ENCODE measurements at places on chromosomes 5 and 9.

DNA sequence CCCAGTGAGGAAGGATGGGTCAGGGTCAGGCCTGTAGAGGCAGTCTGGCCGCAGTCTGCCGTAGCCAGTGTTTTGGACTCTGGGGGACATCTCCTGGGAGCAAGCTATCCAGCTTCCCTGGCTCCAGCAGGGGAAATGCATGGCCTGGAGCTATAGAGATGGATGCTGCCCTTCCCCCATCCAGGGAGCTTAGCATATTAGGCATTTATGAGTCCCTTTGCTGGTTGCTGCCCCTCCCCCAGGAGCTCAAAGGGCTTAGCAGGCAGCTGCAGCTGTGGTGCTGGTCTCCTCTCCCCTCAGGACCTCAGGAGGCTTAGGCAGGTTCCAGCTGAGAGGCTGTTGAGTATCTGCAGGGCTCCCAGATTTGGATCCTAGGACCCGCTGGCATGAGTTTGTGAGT lies 1158.7 kb downstream of the DTWD2 start:
- DNase-seq = no peak

GRCh38 chr9:91817493-91818224 lies 132.4 kb downstream of the ROR2 start:
- DNase-seq = peak; percentile 100

DNA sequence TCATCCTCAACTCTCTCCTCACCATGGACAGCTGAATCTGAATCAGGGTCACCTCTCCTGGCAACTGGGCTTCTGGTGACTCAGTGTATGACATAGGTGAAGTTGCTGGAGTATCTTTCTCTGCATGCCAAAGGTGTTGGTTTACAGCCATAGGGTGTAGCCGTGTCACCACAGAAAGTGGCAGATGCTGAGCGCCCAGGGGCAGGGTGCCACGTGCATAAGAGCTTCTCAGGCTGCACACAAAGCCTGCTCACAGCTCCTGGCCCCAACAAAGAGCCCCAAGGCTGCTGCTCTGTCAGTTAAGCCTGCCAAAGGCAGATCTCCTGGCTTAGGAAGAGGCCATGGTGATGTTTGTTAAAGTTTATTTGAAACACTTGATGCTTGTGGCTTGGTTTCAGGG lies 297.7 kb upstream of the WWC1 start:
- DNase-seq = no peak

DNA sequence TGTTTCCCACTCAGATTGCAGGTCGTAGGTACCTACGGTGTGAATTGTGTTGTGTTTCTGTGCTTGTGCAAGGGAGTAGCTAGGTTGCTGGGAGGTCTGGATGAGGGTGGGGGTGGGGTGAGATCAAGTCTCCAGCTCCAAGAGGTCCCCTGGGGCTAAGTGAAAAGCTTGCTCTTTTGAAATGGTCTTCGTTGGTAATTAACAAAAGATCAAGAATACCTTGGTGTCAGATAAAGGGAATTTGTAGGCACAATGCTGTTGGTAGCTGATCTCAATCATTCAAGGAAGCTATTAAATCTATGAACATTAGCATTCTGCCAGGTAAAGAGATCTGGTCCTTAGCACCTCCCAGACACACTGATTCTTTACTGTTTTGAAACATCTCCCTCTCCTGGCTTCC lies 928 bp upstream of the PCDHGC4 start:
- no peak for DNase-seq

GRCh38 chr9:113879318-113879717 lies 3.2 kb downstream of the ZNF618 start:
- no peak for DNase-seq

Measured in fibroblast of gingiva (primary cell).